ENCODE measurements at places on chromosomes 7 and 10. TPM values are rescaled to one million over a fixed set of nuclear protein-coding genes. Genes with fewer than 3 reads are reported as not detected.

DNA sequence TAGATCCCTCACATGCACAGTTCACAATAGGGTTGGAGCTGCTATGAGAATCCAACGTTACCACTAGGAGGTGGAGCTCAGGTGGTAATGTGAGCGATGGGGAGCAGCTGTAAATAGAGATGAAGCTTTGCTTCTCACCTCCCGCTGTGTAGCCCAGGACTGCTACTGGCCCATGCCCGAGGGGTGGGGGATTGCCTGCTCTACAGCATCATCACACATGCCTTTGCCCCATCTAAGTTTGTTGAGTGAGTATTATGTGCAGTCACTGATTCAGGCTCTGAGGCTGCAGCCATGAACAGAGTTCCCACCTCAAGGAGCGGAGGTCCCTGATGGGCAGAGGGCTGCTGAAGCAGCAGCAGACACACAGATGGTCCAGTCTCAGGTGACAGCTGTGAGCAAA is 94.1 kb downstream of the CHST15 start:
- no peak for DNase-seq

- peak; percentile 98 for DNase-seq
Observed at GRCh38 chr10:33559105-33559504, 224.6 kb upstream of the NRP1 start.

GRCh38 chr10:97406064-97406463 is 4.9 kb upstream of the RRP12 start:
- no peak for DNase-seq

DNA sequence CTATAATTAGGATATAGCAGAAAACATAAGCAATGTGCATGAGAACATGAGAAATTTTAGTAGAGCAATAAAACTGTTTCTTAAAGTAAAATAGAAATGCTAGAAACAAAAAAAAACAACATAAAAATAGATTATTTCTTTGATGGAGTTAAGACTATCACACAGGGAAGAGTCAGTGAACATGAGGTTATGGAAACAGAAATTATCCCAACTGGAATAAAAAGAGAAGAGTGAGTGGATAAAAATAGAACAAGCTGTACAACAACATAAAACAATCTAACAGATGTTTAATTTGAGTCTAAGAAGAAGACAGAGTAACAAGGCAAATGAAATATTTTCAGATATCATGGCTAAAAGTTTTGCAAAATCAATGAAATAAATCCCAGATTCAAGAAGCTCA is 7.5 kb upstream of the OR6B1 start:
- DNase-seq = no peak

GRCh38 chr10:76082232-76082631 is 650.8 kb downstream of the LRMDA start:
- peak; percentile 16 for DNase-seq

DNA sequence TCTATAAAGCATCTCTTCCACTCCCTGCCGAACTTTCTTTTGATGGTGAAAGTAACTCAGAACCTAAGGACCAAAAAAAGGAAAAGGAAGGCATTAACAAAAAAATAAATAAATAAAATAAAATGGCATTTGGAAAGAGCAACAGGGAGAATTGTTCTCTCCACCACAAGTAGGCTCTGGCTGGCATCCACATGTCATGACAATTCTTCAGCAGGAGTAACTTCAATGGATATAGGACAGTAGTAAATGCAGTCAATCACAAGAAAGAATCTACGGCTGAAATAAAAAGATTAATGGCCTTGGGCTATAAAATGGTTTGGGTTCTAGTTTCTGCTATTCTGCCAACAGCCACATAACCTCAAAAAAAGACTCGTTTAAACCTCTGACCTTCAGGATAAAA is 23.9 kb downstream of the NCAPG2 start:
- no peak for DNase-seq

The ADAM12 gene
- 126 TPM for total RNA-seq

Measured in astrocyte (in vitro differentiated cells and primary cell).